ENCODE measurements at places on chromosomes 11 and 22.

- DNase-seq = no peak
Measured at GRCh38 chr11:117495357-117495756, 167.7 kb downstream of the CEP164 start.

DNA sequence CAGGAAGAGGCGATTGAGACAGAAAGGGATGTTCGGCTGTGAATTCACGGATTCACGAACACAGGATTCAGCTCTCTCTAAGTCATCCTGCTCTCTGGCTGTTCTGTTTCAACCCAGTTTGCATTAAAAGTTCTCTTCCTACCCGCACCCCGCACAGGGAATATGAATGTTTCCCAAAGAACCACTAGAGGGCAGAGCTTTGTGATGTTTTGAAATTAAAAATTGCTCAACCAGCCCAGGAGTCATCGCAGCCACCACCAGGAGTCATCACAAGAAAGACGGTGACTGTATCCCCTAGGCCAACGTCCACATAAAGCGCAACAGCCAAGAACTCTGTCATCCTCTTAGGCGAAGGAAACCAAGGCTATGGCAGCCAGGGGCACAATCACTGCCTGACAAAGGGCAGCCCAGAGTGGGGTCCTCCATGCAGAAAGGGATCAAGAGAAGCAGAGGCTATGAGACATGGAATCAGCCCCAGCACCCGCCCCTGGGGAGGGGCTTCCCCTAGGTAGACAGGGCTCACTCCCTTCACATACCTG lies 122.4 kb downstream of the WT1 start:
- DNase-seq = peak; percentile 60

DNA sequence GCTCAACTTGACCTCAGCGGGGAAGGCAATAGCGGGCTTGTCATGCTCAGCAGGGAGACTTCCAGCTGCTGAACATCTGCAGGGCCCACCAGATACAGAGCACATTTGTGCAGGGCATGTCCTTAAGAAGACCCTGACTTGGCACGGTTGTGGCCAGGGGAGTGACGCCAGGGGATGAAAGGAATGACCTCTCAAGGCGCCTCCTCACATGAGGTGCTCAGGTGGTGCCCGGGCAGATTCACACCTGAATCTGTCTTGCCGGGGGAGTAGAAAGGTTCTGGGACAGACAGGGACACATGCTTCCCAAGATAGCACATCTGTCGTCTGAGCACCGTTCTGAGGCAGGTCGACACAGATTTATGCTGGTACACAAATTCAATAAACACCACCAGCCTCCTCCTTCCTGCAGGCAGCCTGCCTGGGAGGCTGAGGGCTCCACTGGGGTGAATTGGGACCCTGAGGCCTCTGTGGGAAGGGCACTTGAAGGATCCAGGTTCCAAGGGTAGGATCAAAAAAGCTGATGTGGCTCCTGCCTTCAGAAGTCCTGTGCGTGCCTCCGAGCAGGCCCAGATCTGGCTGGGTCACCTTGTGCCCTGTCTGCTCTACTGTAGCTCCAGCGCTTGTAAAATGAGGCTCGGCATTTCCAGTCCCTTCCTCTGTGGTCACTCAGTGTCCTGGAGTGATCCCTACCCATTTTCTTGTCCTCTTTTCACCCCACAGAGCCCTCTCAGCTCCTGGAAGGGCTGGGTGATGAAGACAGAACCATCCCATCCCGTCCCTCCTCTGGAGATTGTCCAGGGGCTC lies 49.6 kb upstream of the NECTIN1 start:
- DNase-seq = no peak

GRCh38 chr11:727281-727701 lies 20.0 kb upstream of the TALDO1 start:
- no peak for DNase-seq

DNA sequence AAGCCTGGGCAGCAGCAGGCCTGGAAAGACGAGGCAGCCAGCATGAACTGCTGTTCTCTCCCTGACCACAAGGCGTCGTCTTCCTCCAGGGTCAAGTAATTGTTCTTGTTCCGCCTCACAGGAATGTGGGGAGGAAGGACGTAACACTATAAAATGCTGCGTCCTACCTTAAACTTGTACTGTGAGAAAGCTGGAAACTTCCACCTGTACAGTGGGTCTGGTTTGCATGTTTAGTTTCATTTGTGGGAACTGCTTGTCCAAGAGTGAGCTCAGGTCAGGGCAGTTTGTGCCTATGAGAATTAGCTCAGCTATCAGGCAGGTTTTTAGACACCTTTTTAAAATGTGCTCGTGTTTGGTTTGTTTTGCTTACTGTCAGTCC lies 55.2 kb downstream of the PANX1 start:
- peak; percentile 55 for DNase-seq

GRCh38 chr11:69566001-69566400 lies 75.0 kb upstream of the CCND1 start:
- no peak for DNase-seq

- no peak for DNase-seq
Measured at GRCh38 chr11:87361891-87362290, 324.2 kb downstream of the TMEM135 start.

- no peak for DNase-seq
Measured at GRCh38 chr22:50169181-50169759, 1.3 kb upstream of the PANX2 start.

- no peak for DNase-seq
Measured at GRCh38 chr11:119342362-119343130, 1.9 kb upstream of the C1QTNF5 start.

DNA sequence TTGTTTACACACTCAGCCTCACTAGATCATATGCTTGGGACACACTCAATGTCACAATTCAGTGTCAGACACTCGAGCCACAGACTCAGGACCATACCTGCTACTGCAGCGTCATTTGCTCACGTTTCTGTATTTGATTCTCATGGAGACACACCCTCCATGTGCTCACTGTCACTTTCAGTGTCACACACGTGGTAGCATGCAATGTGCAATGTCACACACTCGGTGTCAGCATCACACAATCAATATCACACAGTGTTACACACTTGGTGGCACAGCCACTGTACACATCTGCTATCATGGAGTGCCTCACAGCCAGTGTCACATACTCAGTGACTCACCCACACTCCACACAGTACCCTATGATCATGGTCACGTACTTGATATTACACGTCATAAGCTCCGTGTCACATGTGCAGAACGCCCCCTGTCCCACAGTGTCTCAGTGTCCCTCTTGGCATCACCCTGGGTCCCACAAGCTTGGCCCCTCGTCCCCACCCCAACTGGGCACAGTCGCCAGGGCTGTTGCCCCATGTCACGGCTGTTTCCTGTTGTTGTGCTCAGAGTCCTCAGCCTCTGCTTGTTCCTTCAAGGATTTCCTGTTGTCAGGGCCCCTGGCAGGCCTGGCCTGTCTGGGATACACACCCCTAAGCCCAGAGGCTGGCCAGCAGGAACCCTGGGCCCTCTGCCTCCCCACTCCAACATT lies 49.6 kb downstream of the PDE2A start:
- DNase-seq = no peak

DNA sequence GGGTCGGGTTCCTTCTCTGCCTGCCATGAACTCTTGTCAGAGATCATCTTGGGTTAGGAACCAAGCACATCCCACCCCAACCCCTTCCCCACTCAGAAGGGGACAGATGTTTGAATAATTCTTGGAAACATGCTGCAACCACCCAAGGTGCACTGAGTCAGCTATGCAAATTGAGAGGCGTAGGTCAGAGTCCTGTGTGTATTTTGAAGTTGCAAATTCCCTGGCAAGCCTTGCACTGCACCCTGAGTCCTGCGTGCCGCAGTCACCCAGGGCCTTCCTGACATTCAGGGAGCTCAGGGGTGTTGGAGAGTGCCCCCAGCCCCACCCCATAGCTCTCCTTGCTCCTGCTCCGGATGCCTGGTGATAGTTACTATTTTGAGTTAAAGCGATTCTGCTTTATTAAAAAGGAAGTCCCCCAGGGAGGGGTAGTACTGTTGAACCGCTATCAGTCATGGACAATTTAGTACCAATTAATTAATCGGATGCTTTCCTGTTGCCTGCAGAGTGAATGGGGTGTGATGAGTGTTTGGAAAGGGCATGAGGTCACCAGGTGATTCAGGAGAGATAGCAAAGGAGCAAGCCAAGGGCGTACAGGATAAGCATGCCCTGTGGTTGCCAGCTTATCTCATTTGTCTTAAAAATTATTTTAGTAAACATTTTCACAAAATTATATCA lies 123.7 kb downstream of the GRIK4 start:
- no peak for DNase-seq

DNA sequence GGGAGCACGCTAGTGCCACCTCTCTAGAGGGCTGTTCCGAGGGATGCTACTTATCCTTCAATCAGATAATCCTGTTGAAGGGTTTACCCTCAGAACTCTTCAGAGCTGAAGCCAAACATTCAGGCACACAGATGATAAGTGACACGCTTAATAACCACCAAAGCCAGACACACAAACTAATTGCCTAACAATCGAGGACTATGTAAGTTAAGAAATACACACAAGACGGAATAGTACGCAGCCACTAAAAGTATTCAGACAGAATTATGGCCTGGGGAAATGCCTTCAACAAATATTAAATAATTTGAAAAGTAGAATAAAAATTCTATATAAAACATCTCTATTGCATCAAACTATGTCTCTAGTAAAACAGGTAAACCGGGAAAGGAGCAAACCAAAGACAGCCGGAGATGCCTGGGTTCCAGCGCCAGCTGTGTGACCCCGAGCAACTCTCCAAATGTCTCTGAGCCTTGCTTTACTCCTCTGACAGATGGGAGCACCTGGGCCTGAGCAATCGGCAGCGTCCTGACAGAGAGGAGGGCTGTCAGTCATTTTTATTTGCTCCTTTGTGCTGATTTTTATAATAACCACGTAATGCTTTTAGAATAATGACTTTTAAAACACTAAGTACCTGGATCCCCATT lies 11.3 kb downstream of the LRFN4 start:
- DNase-seq = no peak

DNA sequence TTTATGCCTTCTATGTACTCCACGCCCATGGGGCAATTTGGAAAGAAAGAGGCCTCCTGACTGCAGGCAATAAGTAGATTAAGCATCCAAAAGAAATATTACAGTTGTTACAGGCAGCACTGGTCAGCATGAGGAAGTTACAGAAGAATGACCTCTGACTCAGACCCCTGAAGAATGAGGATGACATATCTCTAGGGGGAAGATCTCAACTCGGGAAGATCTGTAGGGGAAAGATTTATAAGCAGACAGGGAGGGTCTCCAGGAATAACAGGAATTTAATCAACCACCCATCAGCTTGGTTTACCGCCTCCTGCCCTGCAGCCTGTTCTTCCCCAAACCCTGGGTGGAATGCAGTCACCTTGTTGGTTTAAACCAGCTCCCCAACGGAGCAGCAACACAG lies 58.0 kb downstream of the RCN1 start:
- no peak for DNase-seq

DNA sequence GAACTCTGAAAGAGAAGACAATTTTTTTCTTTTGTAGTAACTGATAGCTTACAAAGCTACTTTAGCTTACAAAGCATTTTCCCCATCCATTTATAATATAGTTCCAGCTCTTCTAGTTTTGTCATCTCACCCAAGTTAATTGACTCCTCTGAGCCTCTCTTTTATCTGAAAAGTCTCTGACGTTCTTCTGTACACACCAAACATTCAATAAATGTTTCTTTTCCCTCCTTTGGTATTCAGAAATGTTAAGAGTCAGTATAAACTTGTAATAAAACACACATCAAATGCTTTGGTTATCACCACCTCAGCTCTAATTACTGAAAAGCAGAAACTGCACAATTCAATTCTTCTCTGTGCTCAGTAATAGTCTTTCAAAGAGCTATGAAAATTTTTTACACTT lies 5.9 kb downstream of the CCDC90B start:
- DNase-seq = no peak

GRCh38 chr22:19121631-19122142 lies 525 bp downstream of the DGCR2 start:
- peak; percentile 76 for DNase-seq

- no peak for DNase-seq
Measured at GRCh38 chr11:116696381-116696941, 76.3 kb downstream of the BUD13 start.

DNA sequence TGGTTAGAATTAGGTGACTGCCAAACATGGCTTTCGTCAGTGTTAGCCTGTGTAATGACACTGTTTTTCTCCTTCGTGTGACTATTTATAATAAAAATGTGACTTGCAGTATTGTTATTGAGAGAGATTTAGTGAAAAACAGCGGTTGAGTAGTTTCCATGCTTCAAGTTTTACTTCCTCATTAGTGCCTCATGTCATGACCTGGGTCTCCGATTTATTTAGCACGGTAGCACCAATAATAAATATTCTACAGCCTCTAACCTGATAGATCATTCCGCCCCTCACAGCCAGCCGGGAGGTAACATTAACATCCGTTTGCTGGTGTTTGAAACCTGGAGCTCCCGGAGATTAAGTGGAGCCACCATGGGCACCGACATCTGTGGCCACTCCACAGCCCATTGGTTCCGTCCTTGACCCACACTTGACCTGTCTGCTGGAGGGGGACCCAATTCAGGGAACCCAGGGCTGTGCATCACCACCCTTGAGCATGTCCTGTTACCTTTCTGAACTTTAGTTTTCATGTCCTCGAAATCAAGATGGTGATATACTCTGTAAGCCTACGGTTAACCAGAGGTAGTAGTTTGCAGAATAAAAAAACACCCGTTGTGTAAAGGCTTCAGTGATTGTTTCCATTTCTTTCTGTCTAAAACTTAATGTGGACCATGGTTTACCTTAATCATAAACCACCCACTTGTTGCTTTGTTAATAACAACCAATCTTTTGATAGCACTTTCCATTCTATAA lies 104.1 kb downstream of the ATXN10 start:
- DNase-seq = no peak

DNA sequence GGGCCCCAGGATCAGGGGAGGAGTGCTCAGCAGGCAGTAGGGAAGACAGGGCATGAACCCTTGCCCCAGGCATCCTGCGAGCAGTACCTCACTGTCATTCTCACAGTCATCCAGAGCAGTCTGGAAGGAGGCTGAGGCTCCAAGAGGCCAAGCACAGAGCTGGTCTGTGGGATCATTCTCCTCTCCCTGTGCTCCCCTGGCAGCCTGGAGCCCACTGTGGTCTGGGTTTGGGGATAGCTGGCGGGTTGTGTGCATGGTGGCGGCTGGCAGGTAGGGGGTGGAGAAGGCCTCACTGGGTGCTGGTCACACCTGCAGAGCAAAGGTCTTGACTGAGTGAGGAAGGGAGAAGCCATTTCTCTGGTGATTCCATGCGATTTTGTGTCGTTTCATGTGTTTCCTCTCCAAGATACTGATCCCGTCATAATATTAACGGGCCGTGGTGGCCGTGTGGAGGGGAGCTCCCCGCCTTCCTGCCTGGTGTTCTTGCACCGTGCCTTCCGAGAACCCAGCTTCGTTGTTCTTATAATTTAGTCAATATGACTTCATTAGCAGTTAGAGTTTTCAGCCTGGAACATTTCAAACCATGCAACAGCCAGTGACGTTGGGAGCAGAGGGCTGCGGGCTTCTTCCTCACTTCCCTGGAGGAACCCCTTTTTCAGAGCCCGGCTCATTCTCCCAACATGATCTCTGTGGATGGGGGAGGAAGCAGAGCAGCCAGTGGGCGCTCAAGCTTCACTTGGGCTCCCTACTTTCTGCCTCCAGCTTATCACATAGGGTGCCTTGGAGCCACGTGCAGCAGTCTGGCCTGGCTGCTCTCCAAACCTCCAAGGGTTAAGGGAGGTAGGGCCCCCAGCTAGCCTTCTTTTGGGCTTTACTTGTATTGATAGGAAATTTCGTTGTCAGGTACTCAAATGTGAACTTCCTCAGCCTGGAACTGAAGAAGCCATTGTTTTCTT lies 20.8 kb upstream of the ADORA2A start:
- peak; percentile 23 for DNase-seq
